ENCODE measurements at places on chromosomes 5 and 9.

DNA sequence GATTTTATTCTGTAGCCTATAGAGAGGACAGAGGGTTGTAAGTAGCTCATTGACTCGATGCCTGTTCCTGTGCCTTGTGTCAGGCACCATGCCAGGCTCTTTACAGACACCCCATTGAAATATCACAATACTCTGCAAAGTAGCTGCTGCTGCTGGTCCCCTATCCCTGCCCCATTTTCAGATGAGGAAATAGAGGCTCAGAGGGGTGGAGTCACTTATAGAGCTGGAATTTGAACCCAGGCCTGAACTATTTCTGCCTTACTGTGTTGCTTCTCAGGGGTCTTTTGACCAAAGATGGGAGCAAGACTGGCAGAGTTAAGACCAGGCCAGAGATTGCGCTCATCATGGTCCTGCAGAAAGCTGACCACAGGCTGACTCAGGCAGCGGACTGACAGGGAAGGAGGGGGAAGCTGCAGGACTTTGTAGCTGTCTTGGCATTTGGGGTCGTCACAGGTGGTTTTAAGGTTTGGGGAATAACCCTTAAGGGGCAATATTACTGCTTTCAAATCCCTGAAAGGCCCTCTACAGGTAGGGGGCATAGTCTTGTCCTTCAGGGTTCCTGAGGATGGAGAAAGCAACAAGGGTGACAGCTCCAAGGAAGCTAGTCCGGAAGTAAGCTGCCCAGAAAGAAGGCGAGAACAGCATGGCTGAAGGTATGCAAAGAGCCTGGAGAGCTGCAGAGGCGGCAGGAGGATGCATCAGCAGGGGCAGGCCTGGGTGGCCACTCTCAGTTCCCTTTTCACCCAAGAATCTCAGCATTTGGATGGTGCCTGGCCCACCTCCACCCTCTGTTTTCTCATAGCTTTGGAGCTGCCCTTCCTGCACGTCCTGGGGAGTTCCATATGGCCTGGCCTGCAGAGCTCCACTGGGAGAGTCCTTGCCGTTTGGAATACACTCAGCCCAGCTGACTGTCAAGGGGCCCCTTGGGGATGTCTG, 18.3 kb upstream of the NDST1 start:
- DNase-seq, result no peak

- no peak for DNase-seq
Measured at GRCh38 chr5:113319256-113320053, 115.3 kb downstream of the TSSK1B start.

- DNase-seq, result no peak
Measured at GRCh38 chr5:109247986-109248385, 161.8 kb downstream of the PJA2 start.

- DNase-seq, result no peak
Measured at GRCh38 chr5:35233121-35233520, 2.8 kb upstream of the PRLR start.

DNA sequence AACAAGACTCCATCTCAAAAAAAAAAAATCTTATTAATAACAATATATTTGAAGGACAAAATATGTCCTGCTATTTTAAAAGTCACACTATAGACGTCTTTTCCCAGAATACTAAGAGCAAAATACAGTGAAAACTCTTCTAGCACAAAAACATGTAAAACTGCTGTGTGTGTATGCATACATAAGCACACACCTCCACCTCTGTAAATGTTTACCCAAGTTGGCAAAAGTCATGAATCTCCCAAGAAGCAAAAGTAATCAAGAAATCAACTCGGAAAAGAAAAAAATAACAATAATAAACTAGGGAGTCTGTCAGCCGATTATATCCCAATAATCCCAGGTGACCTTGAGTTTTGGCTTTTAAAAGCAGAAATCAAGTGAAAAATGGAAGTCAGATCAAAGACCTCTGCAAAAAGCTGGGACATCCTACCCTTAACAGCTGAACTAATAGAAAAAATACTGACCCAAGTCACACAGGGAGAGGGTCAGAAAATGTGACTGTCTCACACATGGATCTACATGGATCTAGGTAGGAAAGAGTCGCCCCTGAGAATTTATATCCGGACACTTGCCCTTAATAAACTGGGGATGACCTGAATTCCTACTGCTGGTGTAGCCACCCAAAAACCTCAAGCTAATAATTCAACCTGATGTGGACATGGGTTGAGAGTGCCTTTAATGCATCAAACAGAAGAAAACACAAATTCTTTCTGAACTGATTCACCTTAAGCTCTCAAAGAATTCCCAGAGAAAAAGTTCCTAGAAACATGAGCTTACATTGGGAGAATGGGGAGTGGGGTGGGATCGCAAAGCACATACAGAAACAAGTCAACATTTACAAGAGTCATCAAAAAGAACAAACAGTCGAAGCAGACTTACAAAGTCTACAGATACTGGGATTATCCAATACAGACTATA, 29.9 kb downstream of the LPAR1 start:
- DNase-seq, result no peak

- DNase-seq, result no peak
Measured at GRCh38 chr5:44885903-44886302, 77.2 kb downstream of the MRPS30 start.

- DNase-seq, result no peak
Measured at GRCh38 chr9:132756214-132756845, 86.1 kb downstream of the GTF3C4 start.

DNA sequence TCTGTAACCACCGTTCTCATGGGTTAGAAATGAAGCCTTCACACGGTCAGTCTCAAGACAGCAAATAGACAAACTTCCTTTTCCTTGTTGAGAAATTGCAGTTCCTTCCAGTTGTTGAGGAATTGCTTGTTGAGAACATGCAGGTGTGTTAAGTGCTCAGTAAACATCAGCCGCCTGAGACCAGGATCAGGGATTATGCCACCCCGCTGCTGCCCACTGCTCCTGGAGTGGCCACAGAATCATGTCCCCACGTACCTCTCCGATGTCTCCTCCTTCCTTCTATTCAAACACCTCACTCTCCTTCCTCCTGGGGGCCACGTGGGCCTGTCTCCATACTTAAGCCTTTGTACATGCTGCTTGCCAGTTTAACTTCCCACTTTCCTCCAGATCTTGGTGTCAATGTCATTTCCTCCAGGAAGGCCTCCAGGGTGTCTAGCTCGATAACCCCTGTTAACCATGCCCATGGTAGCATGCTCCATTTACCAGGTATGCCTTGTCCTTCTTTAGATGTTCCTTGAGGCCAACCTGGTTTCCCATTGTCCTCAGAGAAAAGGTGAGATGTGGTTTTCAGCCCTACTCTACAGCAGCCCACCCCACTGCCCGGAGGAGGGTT, 33.8 kb upstream of the RPL26L1 start:
- no peak for DNase-seq

DNA sequence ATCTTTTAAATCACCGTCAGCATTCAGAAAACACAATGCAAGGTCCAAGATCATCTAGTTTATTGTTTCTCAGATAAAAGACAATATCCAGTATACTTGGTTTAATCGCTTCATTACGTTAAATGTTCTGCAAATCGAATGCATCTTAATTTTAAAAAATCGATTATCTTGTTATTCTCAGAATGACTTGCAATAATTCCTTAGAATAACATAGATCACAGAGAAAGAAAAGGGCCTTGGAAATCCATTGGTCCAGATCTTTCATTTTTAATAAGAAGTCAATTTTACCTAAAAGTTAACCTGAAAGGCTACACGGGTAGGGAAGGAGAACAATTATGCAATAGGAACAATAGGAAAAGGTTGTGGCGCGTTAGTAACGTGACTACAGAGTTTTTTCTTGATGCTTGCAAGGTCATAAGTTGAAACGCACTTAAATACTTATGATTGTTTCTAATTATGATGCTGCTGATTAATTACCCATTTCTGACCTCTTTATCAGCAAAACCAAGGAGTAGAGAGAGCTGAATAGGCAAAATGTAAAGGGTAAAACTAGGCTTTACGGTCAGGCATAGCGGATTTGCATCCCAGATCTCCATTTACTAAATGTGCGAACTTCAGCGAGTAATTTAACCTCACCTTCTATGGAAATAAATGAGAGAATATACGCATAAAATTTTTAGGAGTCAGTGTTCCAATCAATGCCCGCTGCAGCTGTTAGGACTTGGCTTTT, 769 bp upstream of the LYRM7 start:
- DNase-seq, result no peak

DNA sequence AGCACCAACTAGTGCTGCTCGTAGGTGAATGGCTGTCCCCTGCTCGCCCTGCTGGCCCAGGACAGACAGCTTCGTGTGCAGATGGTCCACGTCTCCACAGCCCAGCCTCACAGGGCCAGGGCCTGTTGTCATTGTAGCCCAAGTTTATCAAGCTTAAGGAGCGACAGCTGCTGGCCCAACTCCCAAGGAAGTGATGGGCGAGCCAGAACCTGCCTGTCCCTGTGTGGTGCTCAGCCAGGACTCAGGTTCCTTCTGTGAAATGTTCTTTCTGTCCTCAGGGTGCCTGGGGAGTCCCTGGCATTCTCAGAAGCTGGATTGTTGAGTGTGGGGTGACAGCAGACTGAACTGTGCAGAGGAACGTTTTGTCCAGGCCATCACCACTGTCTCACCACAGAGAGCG, 16.4 kb downstream of the TRIP13 start:
- DNase-seq, result no peak

GRCh38 chr5:151615431-151615830, 24.3 kb upstream of the FAT2 start:
- peak; percentile 41 for DNase-seq

DNA sequence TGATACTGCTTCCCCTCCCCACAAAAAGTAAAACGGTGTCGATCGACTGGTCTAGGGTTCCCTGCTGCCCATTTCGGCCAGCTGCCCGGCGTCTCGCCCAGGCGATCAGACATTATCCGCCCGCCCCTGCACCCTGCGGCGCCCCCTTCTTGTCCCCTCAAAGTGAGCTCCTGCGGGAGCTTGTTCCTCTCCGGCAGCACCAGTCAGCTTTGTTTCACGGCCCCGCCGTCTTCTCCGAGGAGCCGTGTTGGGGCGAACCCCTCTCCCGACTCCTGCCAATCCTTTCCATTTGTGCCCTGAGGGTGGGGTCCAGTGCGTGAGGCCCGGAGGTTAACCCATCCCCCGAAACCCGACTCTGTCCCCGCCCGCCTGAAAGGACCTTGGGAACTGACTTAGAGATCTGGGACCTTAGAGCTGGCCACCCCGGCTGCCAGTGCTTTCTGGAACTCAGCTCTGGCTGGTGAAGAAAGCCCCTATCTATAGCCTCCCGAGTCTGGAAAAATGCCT, 518 bp downstream of the UBE2B start:
- peak; percentile 43 for DNase-seq

- no peak for DNase-seq
Measured at GRCh38 chr5:92956886-92957285, 624.1 kb downstream of the NR2F1-AS1 start.

- DNase-seq, result peak; percentile 82
Measured at GRCh38 chr5:139774980-139775661, 20.5 kb upstream of the PSD2 start.

- no peak for DNase-seq
Measured at GRCh38 chr9:78188594-78188993, 47.3 kb upstream of the CEP78 start.

GRCh38 chr5:107383414-107383813, 287.3 kb downstream of the EFNA5 start:
- no peak for DNase-seq

GRCh38 chr9:134595014-134595413, 46.6 kb upstream of the COL5A1 start:
- DNase-seq, result no peak

DNA sequence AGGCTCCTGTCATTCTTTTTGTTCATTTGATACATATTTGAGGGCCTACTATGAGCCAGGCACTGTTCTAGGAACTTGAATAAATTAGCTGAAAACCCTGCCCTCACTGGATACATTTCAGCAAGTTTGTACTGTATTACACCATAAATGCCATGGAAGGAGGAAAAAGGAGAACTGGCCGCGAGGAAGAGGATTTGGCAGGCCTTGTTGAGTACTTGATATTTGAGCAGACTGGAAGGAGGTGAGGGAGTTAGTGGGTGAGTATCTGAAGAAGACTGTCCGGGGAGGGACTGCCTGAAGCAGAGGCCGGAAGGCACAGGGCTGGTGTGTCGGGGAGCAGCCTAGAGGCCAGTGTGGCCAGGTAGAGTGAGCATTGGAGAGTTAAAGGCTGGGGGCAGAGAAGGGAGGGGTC, 4.5 kb downstream of the SNX30 start:
- no peak for DNase-seq

GRCh38 chr5:32147959-32148358, 26.2 kb downstream of the GOLPH3 start:
- no peak for DNase-seq

DNA sequence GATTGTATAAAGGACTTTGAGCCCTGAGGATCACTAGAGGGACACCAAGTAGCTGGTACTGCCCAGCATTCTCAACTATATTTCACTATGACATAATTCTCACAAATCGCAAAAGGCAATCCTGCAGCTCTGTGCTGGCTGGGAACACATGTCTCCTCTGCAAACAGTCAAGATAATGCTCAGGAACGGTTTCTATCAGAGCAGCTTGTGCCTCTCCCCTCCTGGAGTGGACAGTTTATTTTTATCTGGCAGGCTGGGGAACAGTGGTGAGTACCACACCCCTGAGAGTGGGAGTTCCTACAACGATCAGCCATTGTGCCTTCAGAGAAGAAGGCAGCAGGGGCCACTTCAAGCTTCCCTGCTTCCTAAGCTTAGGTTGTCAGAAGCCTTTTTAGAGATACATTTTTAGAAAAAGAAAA, 65.8 kb downstream of the ERAP1 start:
- no peak for DNase-seq

DNA sequence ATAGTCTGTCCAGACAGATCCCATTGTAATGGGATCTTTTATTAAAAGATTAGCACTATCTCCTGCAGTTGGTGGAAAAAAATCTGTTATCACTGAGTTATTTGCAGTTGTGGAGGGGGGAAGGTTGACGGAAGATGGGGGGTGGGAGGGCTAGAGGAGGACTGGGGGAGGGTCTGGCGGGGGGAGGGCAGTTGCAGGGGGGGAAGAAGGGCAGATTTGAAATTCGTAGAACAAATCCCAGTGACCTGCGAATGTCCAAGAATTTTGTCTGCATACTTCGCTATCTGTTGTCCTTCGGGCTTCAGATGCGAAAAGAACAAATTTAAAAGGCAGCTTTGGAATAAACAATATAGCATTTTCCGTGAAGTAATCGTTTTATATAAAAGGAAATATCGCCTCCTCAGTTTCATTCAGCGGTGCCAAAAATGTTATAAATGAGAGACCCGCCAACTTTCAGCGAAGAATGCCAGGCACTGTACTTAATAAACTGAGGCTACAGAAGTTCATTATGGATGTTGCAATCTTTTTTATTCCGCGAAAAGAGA, 1.3 kb upstream of the FST start:
- no peak for DNase-seq
